Stimulated activated CD8-positive, alpha-beta memory T cell treated with anti-CD3 and anti-CD28 coated beads, Interleukin-12 subunit alpha, Interleukin-12 subunit beta, amount 100 ng/mL, for 4 hours (primary cell): ENCODE measurements at places on chromosomes 4 and X.

DNA sequence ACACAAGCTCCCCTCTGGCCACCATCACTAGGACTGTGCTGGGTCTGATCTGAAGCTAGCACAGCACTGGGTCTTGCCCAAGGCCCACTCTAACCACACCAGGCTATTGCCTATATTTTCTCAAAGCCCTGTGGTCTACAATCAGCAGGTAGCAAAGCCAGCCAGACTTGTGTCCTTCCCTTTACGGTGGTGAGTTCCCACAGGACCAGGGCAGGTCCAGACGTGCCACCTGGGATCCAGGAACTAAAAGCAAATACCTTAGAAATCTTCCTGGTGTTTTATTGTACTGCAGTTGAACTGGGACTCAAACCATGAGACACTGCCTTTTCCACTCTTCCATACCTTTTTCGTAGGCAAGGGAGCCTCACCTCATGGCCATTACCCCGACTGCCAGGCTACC is 9.0 kb upstream of the MAGEC2 start:
- DNase-seq = no peak

DNA sequence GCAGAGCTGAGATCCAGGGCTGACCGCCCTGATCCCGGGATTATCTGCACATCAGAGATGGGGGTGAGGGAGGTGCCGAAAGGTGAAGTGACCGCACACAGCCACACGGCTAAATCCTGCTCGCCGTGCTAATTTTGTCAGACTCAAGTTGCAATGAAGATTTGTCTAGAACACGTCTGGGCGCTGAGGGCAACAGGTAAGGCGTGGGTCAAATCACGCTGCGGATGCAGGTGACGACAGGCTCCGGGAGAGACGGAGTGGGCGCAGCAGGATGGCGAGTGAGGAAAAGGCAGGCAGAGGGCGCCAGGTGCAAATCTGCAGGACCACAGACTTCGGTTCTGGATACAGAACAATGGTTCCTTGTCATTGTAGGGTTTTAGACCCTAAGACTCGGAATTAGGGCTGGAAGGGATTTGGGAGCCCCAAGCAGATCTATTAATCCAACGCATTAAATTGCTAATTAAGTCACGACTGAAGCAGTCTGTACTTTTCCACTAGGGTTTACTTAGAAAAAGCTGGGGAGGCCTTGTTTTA is 1.9 kb upstream of the TBC1D14 start:
- DNase-seq = no peak

DNA sequence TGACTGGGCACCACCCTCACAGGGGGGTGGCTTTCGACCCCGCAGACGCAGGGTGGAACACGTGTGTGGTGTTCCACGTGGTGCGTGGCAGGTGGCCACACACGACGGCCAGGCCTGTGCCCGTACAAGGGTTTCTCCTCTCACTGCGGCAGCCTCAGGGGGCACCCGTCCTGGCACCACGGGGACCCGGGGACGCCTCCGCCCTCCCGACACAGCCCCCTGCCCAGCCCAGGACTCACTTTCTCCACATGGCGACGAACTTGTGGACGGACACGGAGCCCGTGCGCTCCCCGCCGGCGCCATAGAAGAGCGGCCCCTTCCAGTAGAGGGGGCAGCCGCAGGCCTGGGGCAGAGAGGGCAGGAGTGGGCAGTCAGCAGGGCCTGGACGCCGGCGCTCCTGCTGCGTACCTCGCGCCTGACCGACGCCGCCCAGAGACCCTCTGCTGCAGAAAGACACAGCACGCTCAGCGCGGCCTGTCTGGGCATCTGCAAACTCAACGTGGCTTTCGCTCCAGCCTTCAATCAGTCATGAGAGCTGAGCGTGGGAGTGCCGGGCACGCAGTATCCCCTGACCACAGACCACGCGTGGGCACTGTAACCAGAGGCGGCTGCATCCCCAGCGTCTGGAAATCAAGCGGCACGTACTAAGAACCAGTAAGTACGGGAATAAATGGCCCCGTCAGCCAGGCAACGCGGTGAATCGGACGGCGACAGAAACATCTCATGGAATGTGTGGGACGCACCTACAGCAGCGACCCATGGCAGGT is 28.9 kb upstream of the GTPBP6 start:
- DNase-seq = no peak

DNA sequence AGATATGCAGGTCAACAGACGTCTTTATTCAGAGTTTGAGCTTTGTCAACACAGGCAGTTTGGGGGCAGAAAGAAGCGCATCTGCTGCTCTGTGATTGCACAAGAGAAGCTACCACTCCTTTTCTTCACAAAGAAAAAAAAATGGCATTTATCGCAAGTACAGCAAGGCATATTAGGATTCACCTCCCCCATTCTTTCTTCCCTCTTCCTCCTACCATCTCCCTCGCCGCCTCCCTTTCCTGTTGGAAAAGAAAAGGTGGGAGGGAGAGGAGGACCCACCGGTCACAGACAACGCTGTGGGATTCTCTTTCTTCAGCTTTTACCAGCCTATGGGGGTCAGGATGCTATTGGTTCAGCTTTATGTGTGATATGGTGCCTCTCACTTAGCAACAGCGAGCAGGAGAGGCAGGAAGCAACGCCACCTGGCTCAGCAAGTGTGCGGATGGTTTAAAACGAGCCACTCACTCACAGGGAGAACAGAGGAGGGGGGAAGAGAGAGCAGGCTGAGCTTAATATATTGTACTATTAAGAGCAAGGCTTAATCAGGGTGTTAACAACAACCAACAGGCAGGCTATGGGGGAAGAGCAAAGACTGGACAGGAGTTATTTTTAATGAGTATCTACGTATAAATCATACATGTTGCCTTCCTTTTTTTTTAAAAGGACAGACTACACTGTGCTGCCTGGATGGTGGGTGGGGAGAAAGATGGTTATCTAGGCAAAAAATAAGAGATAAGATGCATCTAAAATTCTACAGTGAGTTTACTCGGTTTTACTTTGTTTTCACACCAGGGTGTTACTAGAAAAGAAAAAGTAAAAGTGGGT is 104.7 kb downstream of the MAML3 start:
- DNase-seq = peak; percentile 10

GRCh38 chr4:73575660-73576059 is 44.6 kb downstream of the RASSF6 start:
- no peak for DNase-seq

- no peak for DNase-seq
Observed at GRCh38 chr4:52234561-52235440, 183.7 kb downstream of the SPATA18 start.

- DNase-seq = no peak
Observed at GRCh38 chrX:34810364-34810763, 132.2 kb upstream of the FAM47B start.

GRCh38 chr4:13647031-13647430 is 19.5 kb upstream of the BOD1L1 start:
- DNase-seq = no peak
